ENCODE measurements at places on chromosomes 11 and 22.

GRCh38 chr22:36926721-36927435 lies 13.4 kb downstream of the CSF2RB start:
- no peak for DNase-seq

- DNase-seq: no peak
These were observed 720.1 kb downstream of the DLG2 start for GRCh38 chr11:84906995-84907394.

DNA sequence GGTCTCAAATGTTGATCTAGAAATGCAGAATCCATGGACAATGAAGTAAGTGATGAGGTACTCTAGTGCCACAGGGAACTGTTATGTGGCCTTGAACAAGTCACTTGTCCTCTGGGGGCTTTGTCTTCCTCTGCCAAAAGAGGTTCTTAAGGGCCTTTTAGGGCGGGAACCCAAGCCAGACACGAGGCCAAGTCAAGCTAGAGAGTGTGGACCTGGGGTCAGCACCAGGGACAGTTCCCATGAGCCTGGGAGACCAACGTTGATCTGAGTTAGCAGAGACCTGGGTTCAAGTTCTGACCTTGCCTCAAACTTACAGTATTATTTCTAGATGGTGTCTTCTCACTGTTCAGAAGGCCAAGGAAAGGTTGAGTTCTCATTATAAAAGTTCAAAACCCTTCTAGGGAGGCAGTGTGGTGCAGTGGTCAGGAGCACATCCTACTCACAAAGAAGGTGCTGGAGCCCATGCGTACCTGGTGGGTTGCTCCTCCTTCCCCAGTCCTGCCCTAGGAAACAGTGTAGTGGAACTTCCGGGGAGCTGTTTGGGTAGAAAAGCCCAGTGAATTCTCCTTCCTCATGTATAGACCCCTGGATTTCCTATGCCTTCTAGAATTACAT lies 121.5 kb downstream of the CHST1 start:
- DNase-seq: no peak

- no peak for DNase-seq
These were observed 809.1 kb downstream of the DLG2 start for GRCh38 chr11:84817998-84818397.

DNA sequence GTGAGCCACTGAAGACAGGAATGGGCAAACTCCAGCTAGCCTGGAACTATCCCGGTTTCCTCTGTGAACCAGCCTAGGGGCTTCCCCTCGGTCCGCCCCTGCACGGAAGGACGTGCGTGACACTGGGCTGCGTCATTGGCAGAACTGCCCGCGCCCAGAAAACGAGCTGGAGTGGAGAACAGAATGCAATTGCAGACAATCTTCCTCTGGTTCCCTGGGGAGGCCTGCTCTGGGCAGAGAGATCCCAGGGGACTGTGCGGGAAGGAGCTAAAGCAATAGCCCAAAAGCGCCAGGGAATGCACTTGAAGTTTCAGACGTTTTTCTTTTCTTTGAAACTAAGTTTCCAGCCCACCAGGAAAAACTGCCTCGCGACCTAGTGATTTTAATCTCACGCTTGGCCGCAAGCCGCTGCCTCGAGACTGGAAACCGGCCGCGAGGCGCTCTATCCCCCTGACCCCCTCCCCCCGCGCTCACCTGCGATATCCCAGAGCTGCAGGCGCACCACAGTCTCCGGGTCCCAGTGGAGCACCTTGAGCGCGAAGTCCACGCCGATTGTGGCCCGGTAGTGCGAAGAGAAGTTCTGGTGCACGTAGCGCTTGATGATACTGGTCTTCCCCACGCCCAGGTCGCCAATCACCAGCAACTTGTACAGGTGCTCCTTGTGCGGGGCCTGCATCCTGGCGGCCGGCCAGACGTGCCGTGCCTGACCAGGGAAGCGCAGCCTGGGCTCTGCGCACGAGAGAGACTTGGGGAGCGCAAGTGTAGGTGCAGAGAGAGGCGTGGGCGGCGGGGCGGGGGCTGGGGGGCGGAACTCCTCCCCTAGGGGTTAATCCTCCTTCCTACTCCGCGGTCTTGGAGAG lies at the start of gene RAB38:
TSS of gene RAB38 (minus strand) at position 735 of the 860 bp plus-strand sequence. CDS start at position 676, 59 bp downstream.
- no peak for DNase-seq

- no peak for DNase-seq
These were observed 3.1 kb upstream of the ADORA2A start for GRCh38 chr22:24424001-24424900.

GRCh38 chr11:2759228-2760195 lies 59.7 kb upstream of the KCNQ1OT1 start:
- DNase-seq: no peak

DNA sequence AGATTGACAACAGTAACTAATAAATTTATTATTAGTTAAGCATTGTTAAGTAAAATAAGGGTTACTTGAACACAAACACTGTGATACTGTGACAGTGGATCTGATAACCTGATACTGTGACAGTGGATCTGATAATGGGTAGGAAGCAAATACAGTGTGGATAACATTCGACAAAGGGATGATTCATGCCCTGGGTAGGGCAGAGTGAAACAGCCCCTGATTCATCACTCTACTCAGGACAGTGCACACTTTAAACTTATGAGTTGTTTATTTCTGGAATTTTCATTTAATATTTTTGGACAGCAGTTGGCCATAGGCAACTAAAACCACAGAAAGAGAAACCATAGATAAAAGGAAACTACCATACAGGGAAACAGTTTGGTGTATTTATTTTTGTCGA lies 60.8 kb upstream of the CTSC start:
- no peak for DNase-seq

- no peak for DNase-seq
These were observed 96.4 kb upstream of the AMOTL1 start for GRCh38 chr11:94671553-94672366.

- no peak for DNase-seq
These were observed 33.7 kb downstream of the RNF121 start for GRCh38 chr11:71962428-71963038.

GRCh38 chr11:76270389-76270788 lies 64.1 kb upstream of the WNT11 start:
- DNase-seq: no peak

- DNase-seq: peak; percentile 61
These were observed 27.4 kb upstream of the YPEL1 start for GRCh38 chr22:21762712-21763581.

DNA sequence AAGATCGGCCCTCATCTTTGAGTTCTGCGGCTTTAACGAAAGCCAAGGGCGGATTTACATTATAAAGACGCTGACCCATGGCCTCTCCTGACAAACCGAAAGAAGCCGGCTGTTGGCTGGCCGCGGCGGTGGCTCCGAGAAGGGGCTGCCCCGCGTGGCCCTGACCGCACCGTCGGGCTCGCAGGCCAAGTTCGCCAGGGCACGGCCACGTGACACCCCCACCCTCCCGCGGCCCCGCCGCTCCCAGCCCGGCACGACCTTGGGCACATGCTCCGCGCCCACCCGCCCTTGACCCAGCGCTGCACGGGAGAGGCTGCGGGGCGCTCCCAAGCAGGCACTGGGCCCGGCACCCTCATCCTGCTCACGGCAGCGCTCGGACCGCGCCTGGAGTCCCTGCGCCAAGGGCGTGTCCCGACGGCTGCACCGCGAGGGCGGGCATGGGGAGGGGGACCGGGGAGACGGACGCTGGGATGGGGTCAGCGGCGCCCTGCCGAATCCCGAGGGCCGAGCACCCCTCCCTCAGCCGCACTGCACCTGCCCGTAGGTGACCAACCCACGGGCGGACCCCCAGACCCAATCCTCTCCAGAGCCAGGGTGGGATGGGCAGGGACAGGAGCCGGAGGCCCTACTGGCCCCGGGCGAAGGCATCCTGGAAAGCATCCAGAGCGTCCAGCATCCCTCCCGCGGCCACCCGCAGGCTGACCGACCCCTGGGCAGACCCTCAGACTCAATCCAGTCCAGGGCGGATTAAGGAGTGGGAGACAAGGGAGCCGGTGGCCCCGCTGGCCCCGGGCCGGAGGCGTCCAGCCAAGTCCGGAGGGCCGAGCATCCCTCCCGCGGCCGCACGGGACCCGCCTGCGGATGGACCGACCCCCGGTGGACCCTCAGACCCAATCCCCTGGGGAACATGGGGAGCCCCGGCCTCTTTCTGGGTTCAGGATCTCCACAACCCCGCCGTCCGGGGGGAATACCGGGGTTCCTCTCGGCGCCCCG lies 759 bp downstream of the CPT1A start:
- DNase-seq: no peak

DNA sequence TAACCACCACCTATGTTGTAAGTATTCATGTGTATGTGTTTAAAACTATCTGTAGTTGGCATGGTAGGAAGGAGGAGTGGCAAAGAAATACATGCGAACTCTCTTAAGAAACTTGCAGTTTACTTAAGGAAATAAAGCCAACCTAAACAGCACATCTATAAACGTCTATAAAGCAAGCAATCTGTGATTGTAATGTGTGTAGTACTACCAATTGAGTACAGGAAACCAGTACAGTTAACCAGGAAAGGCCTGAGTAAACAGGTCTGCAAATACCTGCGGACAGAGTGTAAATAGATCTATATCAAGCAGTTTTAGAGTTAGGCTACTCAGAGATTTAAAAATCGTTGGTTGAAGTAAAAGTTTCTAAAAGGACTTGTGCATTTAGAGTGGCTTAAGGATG lies 59.5 kb upstream of the AMOTL1 start:
- no peak for DNase-seq

- DNase-seq: peak; percentile 50
These were observed 71.2 kb upstream of the TBCEL start for GRCh38 chr11:120952461-120953434.
